Activated naive CD8-positive, alpha-beta T cell treated with anti-CD3 and anti-CD28 coated beads for 36 hours (primary cell): ENCODE measurements at places on chromosomes 3 and 15. TPM values are rescaled to one million over a fixed set of nuclear protein-coding genes. Genes with fewer than 3 reads are reported as not detected.

CHRM5 gene
- not detected for total RNA-seq

TFDP2 gene
- total RNA-seq, result 28.1 TPM

CISH gene
- 193 TPM for total RNA-seq

CLRN1 gene
- total RNA-seq, result not detected

DCLK3 gene
- 0.72 TPM for total RNA-seq

SEMA3F gene
- total RNA-seq, result 0.28 TPM

- DNase-seq, result no peak
These were observed 427.9 kb upstream of the RASGRP1 start for GRCh38 chr15:38992506-38992905.

DNA sequence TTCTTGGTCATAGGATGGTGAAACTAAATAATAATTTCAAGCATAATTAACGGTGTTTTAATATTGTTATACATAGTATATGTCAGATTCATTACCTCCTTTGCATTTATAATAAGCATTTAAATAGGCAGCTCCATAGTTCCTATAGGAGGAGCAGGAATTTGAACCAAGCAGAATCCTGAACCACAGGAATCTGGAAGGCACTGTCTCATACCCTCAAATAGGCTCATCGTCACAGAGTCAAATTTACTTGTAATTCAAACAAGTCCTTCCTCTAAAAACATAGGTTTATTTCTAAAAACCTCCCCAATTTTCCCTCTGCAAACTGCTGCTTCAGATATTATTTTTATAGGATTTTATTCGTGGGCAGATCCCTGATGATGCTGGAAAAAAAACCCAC is 376.3 kb upstream of the ARHGEF26 start:
- no peak for DNase-seq

DNA sequence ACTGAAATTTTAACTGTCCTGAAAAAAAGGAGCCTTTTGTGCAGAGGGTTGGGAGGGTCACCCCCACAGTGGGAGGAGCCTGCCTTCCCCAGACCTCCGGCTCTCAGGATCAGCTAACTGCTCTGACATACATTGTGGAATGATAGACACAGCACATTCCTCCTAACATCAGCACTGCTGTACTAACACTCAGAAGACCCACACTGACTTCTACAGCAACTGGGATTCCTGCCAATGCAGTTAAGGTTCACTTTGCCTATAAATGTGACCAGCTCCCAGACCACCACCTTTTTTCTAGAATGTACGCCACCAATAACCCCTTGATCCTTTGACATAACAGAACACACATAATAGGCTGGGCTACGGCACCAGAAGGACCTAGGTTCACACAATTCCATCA is 3.2 kb downstream of the CPEB1 start:
- no peak for DNase-seq

- no peak for DNase-seq
These were observed 169.4 kb downstream of the TBC1D2B start for GRCh38 chr15:77907824-77908751.
